ENCODE measurements at places on chromosomes 5 and 9.

- ATAC-seq = no peak
These were observed 154.8 kb upstream of the LHFPL2 start for GRCh38 chr5:78803353-78803752.

- ATAC-seq = no peak
These were observed 8.1 kb downstream of the ARL15 start for GRCh38 chr5:54302267-54302687.

- peak; percentile 73 for ATAC-seq
These were observed 598.3 kb downstream of the CCDC171 start for GRCh38 chr9:16150938-16151650.

- no peak for ATAC-seq
These were observed 76.8 kb upstream of the PHYKPL start for GRCh38 chr5:178309271-178310013.

DNA sequence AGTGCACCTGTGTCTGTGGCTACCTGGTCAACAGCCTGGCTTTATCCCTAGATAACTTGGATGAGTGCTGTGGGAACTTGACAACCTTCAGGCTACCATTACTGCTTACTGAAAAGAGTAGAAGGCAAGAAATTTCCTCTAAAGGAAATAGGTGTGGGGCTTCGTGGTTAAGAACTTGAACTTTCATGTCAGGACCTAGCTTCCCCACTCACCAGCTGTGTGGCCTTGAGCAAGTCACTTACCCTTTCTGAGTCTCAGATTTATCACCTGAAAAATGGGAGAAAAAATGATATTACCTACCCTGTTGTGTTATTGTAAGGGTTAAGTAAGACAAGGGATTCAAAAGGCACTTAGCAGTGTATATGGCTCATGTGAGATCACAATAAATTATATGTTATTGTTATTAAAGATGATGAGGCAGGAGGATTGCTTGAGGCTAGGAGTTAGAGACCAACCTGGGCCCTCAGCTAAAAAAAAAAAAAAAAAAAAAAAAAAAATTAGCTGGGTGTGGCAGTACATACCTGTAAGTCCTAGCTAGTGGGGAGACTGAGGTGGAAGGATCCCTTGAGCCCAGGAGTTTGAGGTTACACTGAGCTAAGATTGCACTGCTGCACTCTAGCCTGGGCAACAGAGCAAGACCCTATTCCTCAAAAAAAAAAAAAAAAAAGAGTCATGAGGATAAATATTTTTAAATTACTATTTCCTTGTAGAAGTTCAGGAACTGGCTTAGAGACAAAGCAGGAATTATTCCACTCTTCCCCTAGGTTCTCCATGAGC lies 97.0 kb upstream of the SPRY4 start:
- no peak for ATAC-seq

GRCh38 chr5:155905364-155905763 lies 421.6 kb upstream of the SGCD start:
- no peak for ATAC-seq

- no peak for ATAC-seq
These were observed 147.1 kb upstream of the MAP1B start for GRCh38 chr5:71960195-71960594.

- no peak for ATAC-seq
These were observed 1.3 kb upstream of the IL3 start for GRCh38 chr5:132059043-132059695.

GRCh38 chr9:128703616-128704355 lies 1.5 kb downstream of the PKN3 start:
- no peak for ATAC-seq

DNA sequence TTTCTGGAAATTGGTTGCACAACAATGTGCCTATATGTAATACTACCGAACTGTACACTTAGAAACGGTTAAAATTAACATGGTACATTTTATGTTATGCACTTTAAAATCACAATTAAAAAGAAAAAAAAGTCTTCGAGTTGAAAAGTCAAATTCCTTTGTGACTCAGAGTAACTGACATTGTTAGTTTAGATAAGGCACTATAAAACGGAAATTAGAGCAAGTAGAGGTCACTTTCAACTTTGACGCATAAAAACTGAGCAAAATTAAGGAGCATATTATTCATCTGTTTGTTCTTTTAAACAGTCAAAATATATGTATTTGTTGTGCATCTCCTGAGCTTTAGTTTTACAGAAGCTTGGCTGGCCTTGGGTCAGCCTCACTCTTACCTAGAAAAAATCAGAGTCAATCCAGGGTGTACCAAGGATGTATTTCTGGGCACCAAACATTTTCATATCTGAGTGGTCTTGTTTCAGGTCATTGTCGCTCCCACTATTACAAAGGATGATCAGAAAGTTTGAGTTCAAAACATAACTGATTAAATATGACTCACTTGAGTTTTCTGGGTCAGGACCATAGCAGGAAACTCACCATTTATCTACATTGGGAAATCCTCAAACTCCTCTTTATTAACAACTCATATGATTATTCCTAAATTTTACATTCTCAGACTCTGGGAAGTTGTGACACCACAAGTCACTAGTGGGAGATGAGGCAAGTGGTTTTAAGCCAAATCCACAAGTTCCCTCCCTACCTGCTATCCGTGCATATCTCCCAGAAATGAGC lies 160.6 kb downstream of the CCDC192 start:
- no peak for ATAC-seq

GRCh38 chr5:104421431-104421830 lies 858.8 kb upstream of the NUDT12 start:
- ATAC-seq = no peak

GRCh38 chr9:98450496-98450895 lies 195.0 kb upstream of the TBC1D2 start:
- ATAC-seq = no peak

GRCh38 chr5:17412760-17413671 lies 85.0 kb upstream of the TAF11L2 start:
- ATAC-seq = no peak

DNA sequence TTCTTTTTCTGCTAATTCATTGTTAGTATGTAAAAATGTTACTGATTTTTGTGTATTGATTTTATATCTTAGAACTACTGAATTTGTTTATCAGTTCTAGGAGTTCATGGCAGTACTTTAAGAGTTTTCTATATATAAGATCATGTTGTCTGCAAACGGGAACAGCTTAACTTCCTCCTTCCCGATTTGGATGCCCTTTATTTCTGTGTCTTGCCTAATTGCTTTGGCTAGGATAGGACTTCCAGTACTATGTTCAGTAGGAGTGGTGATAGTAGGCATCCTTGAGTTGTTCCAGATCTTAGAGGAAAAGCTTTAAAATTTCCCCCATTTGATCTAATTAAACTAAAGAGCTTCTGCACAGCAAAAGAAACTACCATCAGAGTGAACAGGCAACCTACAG lies 20.1 kb downstream of the RCL1 start:
- ATAC-seq = no peak

DNA sequence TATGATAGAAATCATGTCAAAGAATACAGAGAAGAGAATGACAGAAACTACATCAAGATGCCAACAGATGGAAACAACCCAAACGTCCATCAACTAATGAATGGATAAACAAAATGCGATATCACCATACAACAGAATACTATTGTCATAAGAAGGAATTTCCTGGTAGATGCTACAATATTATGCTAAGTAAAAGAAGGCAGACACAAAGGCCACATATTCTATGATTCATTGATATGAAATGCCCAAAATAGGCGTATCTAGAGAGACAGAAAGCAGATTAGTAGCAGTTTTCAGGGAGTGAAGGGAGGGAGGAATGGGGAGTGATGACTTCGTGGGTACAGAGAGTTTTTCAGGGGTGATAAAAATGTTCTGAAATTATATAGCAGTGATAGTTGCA lies 58.3 kb upstream of the AKNA start:
- ATAC-seq = peak; percentile 85

DNA sequence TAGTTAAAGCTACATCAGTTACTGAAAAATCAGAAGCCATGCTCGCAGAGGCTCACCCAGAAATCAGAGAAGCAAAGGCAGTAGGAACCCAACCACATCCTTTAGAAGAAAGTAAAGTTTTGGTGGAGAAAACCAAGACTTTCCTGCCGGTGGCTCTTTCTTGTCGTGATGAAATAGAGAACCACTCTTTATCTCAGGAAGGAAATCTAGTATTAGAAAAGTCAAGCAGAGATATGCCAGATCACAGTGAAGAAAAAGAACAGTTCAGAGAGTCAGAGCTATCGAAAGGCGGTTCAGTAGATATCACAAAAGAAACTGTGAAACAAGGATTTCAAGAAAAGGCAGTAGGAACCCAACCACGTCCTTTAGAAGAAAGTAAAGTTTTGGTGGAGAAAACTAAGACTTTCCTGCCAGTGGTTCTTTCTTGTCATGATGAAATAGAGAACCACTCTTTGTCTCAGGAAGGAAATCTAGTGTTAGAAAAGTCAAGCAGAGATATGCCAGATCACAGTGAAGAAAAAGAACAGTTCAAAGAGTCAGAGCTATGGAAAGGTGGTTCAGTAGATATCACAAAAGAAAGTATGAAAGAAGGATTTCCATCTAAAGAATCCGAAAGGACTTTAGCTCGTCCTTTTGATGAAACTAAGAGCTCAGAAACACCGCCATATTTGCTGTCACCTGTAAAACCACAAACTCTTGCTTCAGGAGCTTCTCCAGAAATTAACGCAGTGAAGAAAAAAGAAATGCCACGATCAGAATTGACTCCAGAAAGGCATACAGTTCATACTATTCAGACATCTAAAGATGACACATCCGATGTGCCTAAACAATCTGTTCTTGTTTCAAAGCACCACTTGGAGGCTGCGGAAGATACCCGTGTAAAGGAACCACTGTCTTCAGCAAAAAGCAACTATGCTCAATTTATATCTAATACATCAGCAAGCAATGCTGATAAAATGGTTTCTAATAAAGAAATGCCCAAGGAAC lies 47.2 kb downstream of the CMYA5 start:
- no peak for ATAC-seq

DNA sequence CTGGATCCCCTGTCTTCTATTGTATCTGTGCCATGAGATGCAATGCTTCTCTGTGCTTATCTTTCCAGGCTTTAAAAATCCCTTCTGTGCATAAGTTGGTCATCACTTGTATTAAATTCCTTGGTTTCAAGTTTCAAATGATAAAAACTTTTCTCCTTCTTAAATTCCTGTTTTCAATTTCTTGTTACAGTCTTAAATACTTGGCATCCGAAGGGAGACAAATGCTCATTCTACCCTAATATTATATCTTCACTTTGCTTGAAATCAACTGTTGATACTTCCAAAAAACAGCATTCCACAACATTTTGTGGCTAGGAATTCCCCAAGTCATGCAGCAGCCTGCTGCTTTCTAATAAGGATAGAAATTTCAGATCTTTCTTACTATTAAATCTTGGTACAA lies 413.2 kb upstream of the ACTBL2 start:
- peak; percentile 31 for ATAC-seq

- no peak for ATAC-seq
These were observed 51.5 kb downstream of the MRPS30 start for GRCh38 chr5:44860267-44860666.

- peak; percentile 75 for ATAC-seq
These were observed 388.7 kb downstream of the CETN3 start for GRCh38 chr5:90020575-90021538.

DNA sequence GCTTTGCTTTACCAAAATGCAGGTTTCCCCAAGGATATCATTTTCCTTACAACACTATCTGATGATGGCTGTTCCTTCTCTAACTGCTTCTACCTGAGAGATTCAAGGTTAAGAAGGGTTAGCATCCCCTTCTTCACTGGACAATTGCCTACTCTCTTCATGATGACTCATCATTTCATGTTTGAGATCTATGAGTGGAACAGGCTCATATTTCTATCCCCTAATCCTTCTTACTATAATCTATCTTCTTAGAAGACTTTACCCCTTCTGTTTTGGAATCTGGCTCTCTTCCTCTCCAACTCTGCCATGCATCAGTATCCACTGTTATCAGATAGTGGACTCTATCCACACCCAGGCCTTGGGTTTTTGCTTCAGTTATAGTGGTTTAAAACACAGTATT lies 54.3 kb downstream of the NR3C1 start:
- ATAC-seq = peak; percentile 29

- peak; percentile 71 for ATAC-seq
These were observed 43.8 kb upstream of the DAB2IP start for GRCh38 chr9:121607434-121608167.

DNA sequence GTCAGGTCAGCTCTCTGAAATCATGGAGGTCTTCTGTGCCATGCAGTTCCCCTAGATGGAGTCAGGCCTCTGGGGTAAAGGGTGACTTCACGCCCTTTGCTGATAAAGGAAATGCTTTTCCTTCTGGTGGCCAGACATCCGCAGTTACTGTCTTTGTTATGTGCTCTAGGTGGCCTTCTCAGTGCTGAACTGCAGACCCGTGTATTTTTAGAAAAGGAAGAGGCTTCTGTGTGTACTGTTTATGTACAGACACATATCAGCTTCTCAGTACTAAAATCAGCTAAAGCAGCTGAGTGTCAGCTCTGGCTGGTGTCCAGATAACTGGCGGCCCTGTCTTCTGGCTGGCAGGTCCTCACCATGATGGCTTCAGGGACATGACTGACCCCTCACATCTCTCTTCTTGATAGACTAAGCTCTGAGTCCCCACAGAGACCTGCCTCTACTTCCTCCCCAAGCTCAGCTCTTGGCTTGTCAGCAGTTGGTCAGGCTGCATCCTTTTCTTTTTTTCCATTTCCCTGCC lies 75.3 kb downstream of the ARHGAP26 start:
- no peak for ATAC-seq

GRCh38 chr5:15669826-15670225 lies 169.8 kb downstream of the FBXL7 start:
- ATAC-seq = no peak

GRCh38 chr9:8890695-8891094 lies 1091.1 kb upstream of the DMAC1 start:
- no peak for ATAC-seq

DNA sequence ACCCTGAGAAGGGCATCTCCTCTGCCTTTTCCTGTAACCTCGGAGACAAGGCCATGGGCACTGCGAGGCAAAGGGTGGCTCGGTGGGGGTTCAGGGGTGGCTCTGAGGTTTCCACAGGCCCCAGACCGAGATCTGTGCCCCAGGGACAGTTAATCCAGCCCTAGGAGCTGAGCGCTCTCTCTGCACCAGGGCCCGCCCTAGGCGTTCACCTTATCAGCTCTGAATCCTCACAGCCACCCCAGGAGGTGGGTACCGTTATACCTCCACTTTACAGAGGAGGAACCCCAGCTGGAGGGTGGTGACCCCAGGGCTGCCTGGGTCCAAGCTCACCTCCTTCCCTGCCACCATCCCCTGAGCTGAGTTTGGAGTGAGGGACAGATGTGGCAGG lies 2.3 kb upstream of the ENG start:
- no peak for ATAC-seq

GRCh38 chr9:105076729-105077128 lies 148.8 kb upstream of the ABCA1 start:
- ATAC-seq = no peak

- no peak for ATAC-seq
These were observed 28.7 kb upstream of the ACOT12 start for GRCh38 chr5:81422671-81423070.

All from SK-N-SH treated with all-trans-retinoic acid at 6 μM for 48 hours (cell line).